Right renal pelvis (tissue), 4 donors: ENCODE measurements at places on chromosomes 12 and 14.

DNA sequence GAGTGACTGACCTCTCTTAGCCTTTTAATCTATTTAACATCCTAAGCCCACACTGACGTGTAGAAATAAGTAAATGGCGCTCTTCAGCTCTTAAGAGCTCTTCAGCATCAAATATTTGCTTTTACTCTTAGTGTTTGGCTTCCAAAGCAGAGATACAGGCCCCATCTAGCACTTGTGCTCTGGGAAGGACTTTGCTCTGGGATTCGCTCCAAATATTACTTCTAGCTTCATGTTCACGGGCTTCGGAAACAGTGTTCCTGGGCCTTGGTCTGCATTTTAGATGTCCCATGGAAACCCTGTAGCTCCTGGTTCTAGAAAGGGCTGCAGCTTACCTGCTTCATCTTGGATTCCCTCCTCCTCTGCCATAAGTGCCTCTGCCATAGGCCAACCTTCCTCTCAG, 2.7 kb upstream of the NKX2-8 start:
- no peak for DNase-seq

GRCh38 chr12:25438638-25439037, 114.4 kb downstream of the LMNTD1 start:
- no peak for DNase-seq

GRCh38 chr12:57055824-57056223, 5.9 kb upstream of the MYO1A start:
- DNase-seq: no peak

- no peak for DNase-seq
Measured at GRCh38 chr12:99979471-99979870, 5.3 kb downstream of the ANKS1B start.

- DNase-seq: no peak
Measured at GRCh38 chr12:131220331-131220685, 266.6 kb downstream of the ADGRD1 start.

DNA sequence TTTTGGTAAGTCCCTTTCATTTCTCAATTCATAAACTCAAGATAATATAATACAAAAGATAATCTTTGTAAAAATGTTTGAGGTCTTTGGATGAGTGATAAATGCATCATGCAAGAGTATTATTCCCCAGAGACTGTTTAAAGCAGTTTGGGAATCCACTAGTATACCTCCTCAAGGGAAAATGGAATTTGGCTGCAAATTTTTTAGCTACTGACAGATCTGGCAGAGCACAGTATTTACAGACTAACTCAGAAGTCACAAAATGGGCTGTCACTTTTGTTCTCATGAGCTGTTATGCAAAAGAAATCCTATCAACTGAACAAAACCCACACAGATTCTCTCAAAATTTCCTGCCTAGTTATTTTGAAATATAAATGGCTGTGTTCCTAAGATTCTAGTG, 9.9 kb downstream of the SPIC start:
- DNase-seq: no peak

DNA sequence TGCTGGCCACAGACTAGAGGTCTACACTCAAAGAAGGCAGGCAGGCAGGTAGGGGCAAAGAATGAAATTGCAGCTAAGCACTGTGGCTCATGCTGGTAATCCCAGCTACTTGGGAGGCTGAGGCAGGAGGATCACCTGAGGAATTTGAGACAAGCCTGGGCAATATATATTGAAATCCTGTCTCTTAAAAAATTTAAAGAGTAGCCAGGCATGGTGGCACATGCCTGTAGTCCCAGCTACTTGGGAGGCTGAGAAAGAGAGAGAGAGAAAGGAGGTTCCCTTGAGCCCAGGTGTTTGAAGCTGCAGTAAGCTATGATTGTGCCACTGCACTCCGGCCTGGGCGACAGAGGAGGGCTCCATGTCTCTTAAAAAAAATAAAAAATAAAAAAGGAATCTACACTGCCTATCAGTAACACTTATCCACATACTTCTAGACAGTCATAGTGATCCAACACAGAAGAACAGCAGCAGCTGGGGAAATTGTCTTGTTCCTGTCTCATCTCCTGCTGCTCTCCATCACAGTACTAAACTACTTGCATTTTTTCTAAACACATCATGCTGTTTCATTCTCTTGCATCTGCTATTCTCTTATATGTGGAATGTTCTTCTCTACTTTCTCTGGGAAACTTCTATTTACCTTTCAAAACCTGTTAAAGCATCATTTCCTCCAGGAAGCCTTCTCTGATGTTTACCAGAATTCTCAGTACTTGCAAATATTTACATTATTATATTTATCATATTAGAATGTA, 57.2 kb downstream of the ATF7 start:
- no peak for DNase-seq

DNA sequence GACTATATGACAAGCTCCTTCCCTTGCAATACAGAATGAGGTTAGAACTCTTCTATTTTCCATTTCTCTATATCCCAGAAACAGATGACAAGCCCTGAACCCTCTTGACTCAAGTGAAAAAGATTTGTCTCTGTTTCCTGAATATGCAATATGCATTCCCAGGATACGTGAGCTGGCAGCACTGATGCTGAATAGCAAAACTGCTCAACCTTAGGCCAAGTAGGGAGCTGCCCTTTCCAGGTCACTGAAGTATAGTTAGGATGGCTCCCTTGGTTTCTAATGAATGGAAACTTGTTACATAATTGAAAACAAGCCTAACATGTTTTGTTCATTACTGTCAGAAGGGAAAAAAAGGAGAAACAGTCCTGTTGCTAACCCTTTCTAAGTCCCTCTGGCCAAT, 47.9 kb upstream of the PLEKHG7 start:
- no peak for DNase-seq

- DNase-seq: no peak
Measured at GRCh38 chr12:51911788-51912711, 4.7 kb downstream of the ACVRL1 start.

DNA sequence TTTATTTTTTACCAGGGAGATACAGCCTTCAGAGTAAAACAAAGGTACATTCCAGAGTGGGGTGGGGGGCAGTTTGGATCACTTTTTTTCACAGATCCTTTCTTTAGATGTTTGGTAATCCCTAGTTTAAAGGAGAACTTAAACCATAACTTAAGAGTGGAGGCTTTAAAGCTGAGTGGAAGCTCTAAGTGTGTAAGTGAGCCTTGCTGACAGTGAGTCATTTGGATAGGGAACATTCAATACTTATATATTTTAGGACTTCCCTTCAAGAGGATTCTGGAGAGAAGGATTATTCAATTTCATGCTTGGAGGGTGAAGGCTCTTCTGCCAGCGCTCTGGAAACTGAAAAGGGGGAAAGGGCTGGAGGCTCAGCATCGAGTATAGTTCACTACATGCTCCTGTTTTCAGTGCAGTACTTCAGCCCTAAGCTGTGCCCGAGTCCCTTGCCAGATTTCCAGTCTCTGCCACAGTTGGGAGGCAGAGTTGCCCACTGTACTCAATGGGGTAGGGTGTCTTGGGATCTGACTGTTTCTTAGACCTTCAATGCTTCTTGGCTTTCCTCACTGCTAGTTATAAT, 8.4 kb downstream of the PRKAG1 start:
- no peak for DNase-seq

DNA sequence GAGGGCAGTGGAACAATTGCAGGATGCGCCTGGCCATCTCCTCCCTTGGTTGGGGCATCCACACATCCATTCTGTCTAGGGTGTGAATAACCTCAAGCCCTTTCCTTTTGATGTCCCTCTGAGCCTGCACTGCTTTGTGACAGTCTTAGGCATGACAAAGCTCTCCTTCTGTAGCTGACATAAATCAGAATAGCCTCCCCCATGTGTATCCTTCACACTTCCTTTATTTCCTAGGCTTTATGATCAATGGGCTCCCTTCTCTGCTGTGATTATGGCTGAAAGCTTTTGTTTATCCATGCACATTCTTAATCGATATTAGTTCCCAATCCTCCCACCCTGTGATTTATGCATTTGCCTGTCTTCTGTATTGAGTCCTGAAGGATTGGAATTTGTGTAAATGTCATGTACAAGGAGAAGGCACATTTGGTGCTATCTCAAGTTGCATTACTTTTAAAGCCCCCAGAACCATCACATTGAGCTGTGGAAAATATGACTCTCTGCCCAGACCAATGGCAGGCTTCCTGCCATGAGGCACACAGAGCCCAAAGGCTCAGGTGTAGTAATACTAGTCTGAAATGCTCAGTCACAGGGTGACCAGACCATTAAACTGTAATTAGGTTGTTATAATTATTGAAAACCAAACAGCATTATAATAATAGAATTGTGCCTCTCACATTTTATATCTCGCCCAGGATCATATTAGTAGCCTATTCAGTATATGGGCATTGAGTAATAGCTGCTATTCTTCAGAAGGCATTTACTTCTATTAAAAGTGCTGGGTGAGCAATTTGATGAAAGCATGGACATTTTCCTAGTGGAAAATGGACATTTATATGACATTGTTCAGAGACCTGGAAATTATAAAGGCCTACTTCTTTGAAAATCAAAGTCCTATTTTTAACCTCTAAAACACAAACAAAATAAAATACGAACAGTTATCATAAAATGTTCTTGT, 14.0 kb downstream of the EMP1 start:
- DNase-seq: no peak

- no peak for DNase-seq
Measured at GRCh38 chr12:20390846-20391245, 22.5 kb downstream of the PDE3A start.
